Esophagus squamous epithelium (tissue), 5 donors: ENCODE measurements at places on chromosomes 5 and 9.

DNA sequence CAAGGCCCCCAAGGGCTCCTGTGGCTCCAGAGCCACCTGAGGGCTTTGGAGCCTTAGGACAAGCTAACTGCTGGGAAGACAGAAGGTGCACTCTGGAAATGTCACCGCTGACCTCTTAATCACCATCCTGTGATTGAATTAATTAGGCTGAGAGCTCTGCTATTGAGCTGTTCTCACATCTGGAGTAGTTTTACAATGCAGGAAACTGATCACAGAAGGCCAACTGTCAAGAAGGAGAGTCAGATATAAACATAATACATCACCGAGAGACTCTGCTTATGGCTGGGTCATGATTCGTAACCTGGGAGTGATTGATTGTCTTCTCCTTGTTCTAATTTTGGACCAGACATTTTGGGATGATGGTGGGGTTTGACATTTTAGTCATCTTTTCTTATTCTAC lies 226.1 kb downstream of the SLIT3 start:
- no peak for DNase-seq

GRCh38 chr9:110069326-110070248 lies 138.4 kb downstream of the C9orf152 start:
- DNase-seq, result no peak

DNA sequence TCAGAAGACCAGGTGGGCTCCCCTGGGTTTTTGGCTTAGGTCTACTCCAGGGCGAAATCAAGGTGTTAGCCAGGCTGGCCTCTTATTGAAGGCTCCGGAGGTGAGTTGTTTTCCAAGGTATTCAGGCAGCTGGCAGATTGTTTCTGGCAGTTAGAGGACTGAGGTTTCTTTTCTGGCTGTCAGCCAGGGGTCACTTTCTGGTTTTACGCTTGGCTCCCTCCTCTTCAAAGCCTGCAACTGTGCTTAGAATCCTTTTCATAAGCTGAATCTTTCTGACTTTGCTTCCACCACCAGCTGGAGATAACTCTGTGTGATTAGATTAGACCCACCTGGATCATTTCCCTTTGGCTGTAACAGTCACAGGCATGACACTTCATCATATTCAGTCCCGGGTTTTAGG lies 24.6 kb downstream of the RFK start:
- DNase-seq, result no peak

- DNase-seq, result no peak
Observed at GRCh38 chr5:95086927-95087815, 197.7 kb downstream of the MCTP1 start.

GRCh38 chr9:95177617-95178016 lies 139.9 kb downstream of the FANCC start:
- no peak for DNase-seq

- no peak for DNase-seq
Observed at GRCh38 chr9:136975644-136976043, 1.7 kb upstream of the PTGDS start.

DNA sequence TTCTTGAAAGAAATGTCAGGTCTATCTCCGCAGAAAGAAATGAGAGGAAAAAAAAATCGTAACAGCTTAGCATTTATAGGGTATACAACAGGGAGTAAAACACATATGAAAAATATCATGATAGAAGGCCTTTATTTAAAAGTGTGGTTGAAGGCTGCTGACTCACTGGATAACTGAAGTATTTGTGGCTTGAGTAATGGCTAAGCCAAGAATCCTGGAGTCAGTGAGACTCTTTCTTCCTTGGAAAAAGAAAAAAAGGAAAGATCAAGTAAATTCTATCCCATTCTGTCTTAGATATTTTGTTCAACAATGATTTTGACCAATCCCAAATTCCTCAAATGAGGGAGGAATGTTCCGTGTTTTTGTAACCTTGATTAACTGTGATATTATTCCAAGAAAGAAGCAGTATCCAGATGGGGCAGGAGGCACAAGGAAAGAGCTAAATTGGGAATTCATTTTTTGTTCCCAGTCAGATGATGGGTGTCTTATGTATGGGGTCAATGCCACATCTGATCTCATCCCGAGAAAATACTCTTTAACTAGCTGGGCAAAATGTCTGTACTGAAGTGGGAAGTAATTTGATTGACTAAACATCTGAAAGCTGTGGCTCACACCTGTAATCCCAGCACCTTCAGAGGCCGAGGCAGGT lies 64.3 kb upstream of the MYO10 start:
- no peak for DNase-seq

DNA sequence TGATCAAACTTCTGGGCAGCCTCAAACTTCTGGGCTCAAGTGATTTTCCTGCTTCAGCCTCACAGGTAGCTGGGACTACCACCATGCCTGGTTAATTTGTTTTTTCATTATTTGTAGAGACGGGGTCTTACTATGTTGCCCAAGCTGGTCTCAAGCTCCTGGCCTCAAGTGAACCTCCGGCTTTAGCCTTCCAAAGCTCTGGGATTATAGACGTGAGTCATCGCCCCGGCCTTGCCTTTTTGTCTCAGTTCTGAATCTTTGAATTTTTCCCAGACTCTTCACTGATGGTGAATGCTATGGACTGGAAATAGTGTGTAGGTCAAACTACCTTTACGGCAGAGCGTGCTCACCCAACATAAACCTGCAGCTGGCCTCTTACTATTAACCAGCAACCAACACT lies 32.3 kb upstream of the EGFLAM start:
- DNase-seq, result no peak

GRCh38 chr5:81778642-81779041 lies 27.7 kb upstream of the SSBP2 start:
- no peak for DNase-seq
